Tibial nerve (tissue), 4 donors: ENCODE measurements at places on chromosomes 6 and 20.
A peak's percentile ranks its signal among the peaks of the same experiment; 100 is the strongest.

DNA sequence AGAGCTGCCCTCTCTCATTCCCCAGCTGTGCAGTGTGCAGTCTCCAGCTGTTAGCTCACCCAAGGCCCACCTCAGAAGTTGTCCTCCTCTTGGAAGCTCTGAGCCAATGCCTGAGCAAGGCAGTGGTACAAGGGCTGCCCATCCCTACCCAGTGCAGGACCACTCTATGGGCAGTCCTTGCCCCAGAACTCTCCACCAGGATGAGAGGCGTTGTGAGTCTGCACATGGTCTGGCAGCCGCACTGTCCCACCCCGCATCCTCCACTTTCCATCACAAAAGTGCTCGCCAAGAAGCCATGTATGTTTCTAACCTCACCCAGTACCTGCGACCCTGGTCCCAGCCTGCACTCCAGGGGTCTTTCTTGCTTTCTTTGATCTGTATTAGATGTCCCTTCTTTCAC lies 175.1 kb upstream of the PMEPA1 start:
- no peak for DNase-seq

GRCh38 chr6:12485226-12485764 lies 195.1 kb downstream of the EDN1 start:
- DNase-seq = no peak

DNA sequence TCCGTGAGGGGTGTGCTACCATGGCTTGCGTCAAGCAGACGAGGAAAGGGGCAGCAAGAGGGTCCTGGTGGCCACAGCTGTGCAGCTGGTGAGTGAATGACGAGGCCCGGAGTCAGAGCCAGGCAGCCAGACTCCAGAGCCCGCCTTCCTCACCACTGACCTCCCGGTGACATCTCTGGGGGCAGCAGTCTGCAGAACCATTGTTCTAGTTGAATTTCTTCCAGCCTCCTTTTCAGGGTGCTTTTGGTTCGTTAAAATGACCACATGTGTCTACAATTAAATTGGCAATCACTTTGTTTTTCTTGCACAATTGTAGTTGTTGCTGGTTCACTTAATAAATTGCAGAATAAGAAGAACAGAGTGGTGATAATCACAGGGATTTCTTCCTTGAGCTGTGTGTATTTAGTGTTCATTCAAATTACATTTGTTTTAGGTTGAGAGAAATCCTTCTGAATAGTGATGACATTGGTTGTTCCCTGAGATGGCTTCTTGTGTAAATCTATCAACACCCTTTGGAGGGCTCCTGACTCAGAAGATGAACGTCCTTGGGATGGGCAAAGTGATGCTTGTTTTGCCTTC lies 96.4 kb downstream of the TULP4 start:
- peak; percentile 53 for DNase-seq

DNA sequence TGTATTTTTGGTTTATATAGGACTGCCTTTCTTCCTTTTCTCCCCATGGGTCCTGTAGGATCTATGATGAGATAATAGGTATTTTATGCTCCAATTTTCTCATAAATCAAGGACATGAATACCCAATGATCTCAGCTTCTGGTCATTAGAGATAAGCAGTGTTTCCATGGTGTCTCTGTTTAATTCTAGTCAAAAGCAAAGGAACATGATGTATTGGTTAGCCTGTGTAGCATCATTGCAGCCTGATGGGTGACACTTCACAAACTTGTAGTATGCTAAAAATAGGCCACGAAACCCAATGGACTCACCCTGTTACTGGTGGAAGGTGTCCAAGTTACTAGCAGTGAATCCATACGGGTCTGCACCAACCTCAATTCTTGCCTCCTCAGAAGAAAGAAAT lies 116.2 kb upstream of the SNX9 start:
- DNase-seq = no peak

DNA sequence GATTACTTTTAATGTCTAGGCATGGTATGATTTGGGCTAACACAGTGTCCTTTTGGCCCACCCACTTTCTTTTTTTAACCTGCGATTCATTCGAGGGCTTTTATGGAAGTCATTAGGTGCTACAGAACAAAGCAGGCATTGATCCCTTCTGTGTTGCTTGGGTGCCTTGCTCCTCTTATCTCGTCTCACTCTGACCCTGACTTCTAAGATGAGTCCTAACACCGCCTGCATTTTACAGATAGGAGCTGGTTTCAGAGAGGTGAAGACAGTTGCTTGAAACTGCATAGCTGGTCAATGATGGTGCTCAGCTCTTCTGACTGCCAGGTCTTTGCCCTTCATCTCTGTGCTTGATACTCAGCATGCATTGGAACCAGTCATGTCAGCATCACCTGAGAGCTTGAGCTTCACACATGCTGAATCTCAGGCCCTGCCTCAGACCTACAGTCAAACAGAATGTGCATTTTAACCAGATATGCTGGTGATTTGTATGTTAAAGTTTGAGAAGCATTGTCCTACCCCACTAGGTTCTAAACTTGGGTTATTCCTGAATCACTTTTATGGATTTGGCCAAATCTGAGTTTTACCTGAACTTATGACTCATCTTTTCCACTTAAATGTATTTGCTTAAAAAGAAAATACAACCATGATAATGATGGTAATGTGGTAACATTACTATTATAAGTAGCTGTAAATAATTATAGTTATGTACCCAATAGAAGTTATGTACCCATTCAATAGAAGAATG lies 142.3 kb downstream of the PLCB4 start:
- no peak for DNase-seq

GRCh38 chr6:2245877-2246863 lies 765 bp upstream of the GMDS start:
- peak; percentile 43 for DNase-seq

- no peak for DNase-seq
These were observed 59.2 kb upstream of the CSE1L start for GRCh38 chr20:48986899-48987298.

DNA sequence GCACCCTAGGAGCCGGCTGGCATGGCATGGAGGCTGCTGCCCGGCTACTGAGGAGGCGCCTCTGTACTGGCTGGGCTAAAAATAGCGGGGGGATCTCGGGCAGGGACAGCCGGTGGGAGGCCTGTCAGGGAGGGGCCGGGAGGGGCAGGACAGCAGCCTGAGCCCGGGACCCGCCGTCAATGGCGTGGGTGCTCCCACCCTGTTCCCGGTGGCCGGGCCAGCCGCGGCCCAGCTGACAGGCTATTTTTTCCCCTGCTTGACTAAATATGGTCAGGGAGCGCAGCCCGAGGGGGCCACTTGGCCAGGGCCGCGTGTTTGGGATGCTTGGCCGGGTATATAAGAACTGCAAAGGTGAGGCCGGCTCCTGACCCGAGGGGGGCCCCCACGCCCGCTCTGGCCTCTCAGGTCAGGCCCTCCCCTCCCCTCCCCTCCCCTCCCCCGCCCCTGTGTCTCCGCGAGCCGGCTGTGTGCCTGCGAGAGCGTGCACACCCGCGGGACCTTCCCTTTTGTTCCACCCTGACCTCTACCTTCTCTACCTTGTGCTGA lies 74.4 kb upstream of the GATA5 start:
- no peak for DNase-seq

- no peak for DNase-seq
These were observed 203.4 kb upstream of the KCNQ5 start for GRCh38 chr6:72418495-72418894.

GRCh38 chr20:54535033-54535432 lies 59.6 kb downstream of the DOK5 start:
- DNase-seq = no peak

- no peak for DNase-seq
These were observed 24.1 kb downstream of the HLA-B start for GRCh38 chr6:31332637-31333602.

- no peak for DNase-seq
These were observed 153.7 kb upstream of the RIPOR2 start for GRCh38 chr6:25089442-25089841.

GRCh38 chr20:18202966-18203365 lies 65.3 kb downstream of the KAT14 start:
- DNase-seq = no peak

DNA sequence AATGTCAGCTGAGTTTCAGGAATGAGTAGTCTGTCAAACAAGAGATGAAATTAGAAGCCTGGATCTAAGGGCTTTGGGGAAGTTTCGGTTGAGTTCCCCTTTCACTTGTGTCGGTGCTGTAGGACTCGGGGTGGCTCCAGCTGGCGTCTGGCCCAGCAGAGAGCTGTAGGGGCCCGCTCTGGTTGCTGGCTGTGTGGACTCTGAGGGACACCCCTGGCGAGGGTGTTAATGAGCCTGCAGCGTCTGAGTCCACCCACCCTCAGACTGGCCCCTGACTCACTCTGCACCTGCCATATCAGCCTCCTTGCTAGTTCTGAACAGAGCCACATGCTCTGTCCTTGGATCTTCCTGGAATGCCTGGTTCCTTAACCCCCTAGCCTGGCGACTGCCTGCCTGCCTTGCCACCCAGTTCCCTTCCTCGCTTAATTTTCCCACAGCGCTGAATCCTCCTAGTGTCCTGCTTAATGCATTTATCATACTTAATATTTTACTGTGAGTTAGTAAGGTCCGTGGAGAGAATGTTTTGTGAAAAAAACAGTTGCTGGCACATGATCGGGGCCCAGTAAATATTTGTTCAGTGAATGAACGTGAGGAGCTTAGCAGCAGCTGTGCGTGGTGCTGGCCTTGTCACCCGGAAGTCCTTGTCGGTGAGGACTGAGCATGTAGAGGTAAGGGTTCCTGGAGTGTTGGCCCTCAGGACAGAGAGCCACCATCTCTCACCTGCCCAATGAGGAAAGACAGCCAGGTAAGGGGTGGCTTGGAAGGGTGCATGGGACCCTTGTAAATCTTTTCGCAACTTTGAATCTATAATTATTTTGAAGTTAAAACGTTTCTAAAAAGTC lies 1.6 kb downstream of the DNAJC5 start:
- peak; percentile 37 for DNase-seq

- no peak for DNase-seq
These were observed 49.1 kb upstream of the PRDM1 start for GRCh38 chr6:106037060-106037459.

- no peak for DNase-seq
These were observed 58.8 kb upstream of the EXOC2 start for GRCh38 chr6:751765-752164.

DNA sequence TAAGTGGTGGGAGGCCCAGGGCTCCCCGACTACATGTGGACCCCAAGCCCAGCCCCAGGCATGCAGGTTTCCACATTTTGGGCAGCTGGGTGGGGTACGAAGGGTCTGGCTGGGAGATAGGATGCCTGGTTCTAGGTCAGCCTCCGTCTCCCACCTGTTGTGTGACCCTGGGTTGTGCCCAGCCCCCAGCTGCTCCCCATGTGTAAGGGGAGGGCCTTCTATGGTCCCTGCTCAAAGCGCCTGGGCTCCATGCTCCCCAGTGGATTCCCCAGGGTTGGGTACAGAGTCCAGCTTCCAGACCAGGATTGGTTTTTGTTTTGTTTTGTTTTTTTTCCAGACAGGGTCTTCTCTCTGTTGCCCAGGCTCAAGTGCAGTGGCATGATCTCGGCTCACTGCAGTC lies 1.1 kb upstream of the VWA7 start:
- DNase-seq = no peak

DNA sequence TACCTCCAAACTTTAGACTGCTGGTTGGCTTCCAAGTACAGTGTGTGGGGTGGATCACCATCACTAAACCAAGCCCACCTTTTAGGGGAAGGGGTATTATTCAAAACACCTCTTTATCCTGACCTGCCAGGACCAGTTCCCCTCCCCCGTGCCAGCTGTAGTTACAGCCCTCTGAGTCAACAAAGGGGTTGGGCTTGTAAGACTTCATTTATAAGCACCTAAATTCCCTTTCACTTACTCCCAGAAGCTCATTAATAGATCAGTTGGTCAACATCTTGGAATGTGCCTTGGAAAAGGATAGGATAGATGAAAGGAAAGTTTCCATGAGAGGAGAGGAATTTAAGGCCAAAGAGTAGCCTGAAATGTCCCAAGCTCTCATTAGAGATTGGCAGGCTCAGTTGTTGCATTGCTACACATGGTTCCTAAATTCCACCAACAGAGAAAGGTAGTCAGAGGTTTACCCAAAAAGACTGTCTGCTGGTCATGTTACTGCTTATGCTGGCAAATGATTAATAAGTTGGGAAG lies 59.2 kb downstream of the TNFAIP3 start:
- DNase-seq = no peak

GRCh38 chr6:140108167-140108566 lies 733.7 kb upstream of the CITED2 start:
- no peak for DNase-seq

- no peak for DNase-seq
These were observed 626.1 kb downstream of the DHX35 start for GRCh38 chr20:39588148-39588757.

DNA sequence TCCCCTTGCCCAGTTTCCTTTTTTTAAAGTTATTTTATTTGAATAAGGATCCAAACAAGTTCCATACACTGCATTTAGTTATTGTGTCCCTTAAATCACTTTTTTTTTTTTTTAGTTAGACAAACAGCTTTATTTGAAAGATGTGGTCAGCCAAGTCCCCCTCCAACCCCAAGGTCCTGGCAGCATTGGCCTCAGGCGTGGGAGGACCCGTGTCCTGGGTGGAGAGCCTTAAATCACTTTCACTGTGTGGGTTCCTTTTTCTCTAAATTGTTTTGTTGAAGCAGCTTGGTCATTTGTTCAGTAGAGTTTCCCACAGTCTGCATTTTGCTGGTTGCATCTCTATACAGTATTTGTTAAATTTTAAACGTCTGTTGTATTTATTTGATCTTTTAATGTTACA lies 5.2 kb upstream of the TBCC start:
- no peak for DNase-seq

DNA sequence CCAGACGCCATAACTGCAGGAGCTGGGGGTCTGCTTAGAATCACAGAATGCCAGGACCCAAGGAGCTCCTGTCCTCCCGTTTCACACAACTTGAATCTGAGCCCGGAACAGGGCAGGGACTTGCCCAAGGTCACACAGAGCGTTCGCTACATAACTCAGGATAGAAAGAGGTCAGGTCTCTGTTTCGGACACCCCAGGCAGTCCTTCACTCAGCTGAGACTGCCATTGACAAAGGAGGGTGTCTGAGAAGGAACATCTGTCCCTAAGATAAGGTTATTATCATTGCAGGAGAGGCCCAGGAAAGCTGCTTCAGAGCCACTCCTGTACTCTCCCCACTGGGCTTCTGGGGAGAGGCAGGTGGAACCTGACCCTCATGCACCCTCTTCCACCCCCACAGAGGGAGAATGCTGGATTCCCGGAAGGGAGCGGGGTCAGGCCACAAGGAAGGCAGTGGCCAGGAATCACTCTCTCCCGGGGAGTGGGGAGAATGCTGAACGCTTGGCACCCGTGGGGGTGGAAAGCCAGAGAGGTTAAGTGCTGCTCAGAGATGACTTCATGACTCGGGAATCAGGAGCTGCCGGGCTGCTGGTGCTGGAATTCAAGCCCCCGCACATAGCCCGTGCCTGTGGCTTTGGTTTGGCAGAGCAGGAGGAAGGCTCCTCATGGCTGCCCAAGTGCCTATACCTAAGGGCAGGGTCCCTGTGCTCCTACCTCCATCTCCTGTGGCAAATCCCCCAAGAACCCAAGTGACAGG lies 10.7 kb downstream of the SDC4 start:
- DNase-seq = no peak

GRCh38 chr6:132544826-132545225 lies 6.7 kb downstream of the TAAR9 start:
- DNase-seq = no peak

GRCh38 chr6:164010441-164011103 lies 596.1 kb downstream of the QKI start:
- no peak for DNase-seq

GRCh38 chr6:150380256-150380655 lies 11.4 kb downstream of the IYD start:
- DNase-seq = no peak

- DNase-seq = no peak
These were observed 1.2 kb downstream of the DCBLD1 start for GRCh38 chr6:117483645-117484016.
